ENCODE measurements at places on chromosomes 11 and 22.

DNA sequence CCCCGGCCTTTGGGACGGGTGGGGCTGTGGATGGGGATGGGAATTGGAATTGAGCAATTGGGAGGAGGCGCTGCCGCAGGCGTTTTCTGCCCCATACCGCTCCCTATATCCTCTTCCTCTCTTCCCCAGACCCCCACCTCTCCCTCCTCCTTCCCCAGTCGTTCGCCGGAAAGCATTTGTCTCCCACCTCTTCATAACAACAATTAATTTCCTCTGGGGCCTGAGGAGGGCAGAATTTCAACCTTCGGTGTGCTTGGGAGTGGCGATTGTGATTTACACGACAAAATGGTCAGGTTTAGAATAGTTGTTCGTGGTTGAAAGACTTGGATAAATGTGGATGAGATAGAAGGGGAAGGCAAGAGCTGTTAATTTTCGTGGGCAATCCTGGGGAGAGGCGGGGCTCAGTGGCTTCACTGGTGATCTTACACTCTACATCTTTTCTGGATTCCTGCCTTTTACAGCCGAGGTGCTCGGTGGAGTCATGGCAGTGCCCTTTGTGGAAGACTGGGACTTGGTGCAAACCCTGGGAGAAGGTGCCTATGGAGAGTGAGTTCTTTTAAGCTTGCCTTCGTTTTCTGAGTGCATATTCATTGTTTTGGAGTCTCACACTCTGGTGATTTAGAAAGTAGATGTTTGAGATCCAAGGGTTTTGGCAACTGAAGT lies 1.5 kb downstream of the CHEK1 start:
- peak; percentile 73 for DNase-seq

GRCh38 chr11:110032957-110033570 lies 60.1 kb upstream of the ZC3H12C start:
- DNase-seq, result no peak

GRCh38 chr11:14418801-14419417 lies 59.9 kb upstream of the RRAS2 start:
- no peak for DNase-seq

- DNase-seq, result no peak
Observed at GRCh38 chr11:44578279-44578678, 12.8 kb downstream of the CD82 start.
